ENCODE measurements at places on chromosomes 13 and 19.

- DNase-seq = no peak
Observed at GRCh38 chr13:23723471-23723870, 153.3 kb downstream of the TNFRSF19 start.

DNA sequence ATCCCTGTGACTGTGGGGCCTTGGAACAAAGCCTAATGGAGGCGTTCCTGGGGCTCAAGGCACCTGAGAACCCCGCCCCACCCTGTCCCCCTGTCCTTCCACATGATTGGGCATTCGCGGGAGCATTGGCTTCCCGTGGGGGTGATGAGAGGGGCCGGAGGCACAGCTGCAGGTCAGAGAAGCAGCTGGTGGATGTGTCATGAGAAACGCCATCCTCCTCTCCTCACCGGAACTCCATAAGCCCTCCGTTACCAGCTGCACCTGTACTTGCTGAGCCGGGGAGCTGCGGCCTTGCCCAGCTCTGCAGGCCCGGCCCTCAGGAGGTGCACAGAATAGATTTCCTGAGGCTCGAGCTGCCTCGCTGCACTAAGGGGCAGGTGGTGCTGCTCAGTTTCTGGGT is 42.0 kb downstream of the CAPN12 start:
- DNase-seq = no peak

DNA sequence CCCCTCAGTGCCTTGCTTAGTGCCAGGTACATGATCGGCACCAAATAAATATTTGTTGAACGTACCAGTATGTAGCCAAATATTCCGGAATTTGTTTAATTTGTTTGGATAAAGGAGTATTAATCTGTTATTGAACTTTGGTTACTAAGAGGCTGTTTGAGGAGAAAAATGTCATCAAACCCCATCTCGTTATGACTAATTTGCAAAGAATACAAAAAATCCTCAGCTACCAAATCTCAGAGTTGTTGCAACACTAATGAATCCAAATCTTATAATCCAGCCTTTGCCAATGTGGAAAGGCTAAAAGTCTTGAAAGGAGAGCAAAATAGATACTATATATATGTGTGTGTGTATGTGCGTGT is 79.5 kb downstream of the KLF5 start:
- no peak for DNase-seq

DNA sequence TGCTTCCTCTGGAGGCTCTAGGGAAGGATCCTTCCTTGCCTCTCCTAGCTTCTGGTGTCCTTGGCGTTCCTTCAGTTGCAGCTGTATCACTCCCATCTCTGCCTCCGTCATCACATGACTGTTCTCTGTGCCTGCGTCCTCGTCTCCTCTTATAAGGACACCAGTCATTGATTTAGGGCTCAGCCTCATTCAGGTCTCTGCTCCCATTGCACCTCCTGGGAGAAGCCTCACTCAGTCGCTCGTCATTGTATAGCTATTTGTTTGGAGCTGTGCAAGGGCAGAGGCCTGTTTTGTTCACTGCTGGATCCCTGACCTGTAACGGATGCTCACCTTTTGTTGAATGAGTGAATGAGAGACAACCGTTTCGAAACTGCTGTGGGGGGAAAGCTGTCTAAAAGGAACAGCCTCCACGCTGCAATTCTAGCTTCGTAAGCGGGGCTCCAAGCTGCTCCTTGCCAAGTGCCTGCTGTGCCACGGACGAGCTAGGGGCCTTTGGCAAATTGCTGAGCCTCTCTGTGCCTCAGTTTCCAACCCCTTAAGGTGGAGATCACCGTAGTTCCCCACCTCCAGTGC is 17.2 kb downstream of the BRSK1 start:
- no peak for DNase-seq

- no peak for DNase-seq
Observed at GRCh38 chr19:5103061-5103701, 134.3 kb downstream of the KDM4B start.

DNA sequence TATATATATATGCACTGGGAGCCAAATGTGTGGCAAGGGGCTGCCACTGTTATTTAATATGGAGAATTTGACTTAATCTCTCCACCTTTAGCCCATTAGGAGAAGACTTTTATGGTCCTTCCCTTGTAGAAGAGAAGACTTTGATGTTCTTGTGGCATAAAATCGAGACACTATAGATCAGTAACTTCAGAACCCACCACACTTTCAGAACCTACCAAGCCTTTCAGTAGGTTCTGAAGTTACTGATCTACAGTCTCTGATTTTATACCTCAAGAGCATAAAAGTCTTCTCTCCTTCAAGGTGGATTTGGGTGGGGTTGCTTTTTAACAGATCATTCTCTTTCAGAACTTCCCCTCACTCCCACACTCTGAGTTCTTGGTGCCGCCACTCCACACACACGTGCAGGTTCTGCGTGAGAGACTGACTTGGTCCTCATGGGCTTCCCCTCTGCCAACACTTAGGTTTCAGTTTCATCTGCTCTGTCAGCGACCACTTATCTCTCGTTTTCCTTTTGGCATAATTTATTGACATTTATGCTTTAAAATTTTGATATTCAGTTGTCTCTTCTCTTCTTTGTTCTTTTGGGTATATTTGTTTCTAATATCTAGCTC is 213.4 kb upstream of the PCDH17 start:
- DNase-seq = no peak

- DNase-seq = no peak
Observed at GRCh38 chr13:104553186-104553585, 1487.0 kb upstream of the SLC10A2 start.

DNA sequence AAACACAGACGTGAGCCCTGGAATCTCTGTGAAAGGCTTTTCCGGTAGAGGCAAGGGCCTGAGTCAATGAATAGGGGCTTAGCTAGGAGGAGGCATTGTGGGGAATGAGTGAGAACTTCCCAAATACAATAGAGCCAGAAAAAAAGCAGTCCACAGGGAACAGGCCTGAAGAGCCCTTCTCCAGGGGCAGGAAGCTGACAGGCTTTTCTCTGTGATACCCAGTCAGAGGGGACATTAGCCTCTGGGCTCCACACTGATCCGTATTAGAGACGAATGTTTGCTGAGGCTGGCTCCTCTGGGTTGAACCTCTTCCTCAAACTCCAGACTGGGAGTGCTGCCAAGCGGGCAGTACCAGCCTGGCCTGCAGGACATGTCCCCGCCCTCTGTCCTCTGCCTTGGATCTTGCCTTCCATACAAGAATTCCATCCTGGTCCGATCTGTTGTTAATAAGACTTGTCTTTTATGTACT is 2.3 kb downstream of the DHRS12 start:
- no peak for DNase-seq

DNA sequence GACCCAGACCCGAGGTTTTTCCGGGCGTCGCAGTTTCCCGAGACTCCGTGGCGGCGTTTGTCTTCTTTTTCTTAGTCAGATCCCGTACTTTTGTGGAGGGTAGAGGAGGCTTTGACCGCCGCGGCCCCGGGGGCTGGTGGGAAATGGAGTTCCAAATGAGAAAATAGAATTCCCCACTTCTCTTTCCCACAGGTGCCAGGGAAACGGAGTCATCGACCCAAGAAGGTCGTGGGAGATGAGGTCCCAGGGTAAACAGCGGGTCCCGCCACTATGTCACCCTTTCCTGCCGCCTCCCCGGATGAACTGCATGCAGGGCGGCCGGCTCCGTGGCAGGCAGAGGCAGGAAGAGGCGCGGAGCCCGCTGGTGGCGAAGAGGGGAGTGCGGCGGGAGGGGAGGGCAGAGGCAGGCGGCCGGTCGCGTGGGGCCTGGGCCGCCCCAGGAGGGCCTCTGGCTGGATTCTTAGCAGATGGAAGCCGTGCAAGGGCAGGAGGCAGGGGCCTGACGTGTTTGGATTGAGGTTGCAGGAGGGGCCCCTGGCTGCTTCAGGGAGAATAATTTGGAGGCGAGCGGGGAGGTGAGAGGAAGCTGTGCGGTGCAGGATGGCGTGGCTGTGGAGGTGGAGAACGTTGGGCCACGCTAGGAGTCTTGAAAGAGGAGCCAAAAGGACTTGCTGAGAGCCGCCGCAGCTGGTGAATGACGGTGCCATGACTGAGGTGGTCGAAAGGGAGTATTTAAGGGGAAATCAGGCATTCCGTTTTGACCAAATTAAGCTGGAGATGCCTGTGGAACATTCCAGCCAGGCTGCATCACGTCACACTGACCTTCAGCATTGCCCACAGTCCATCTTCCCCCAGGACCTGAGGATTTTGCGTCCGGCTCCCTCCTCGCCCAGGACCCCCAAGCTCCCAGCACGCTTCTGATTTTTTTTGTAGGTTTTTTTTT is 11.7 kb downstream of the CYTH2 start:
- DNase-seq = no peak

GRCh38 chr13:80450386-80450785 is 109.5 kb upstream of the SPRY2 start:
- no peak for DNase-seq

DNA sequence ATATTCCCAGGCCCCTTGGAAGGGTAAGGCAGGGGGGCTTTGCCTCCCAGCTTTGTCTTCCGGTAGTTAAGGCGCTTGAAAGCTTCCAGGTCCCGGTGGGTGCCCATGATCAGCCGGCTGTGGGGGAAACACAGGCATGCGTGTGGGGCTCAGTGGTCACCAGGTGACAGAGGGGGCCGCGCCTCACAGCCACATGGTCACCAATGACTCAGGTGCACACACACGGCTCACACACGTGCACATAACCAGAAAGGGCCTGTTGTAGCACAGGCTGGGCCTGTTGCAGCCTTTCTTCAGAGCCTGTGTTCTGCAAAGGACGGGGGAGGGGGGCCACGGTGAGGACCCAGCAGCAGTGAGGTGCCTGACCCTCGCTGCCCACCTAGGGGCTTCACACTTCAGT is 5.9 kb downstream of the NANOS3 start:
- no peak for DNase-seq

DNA sequence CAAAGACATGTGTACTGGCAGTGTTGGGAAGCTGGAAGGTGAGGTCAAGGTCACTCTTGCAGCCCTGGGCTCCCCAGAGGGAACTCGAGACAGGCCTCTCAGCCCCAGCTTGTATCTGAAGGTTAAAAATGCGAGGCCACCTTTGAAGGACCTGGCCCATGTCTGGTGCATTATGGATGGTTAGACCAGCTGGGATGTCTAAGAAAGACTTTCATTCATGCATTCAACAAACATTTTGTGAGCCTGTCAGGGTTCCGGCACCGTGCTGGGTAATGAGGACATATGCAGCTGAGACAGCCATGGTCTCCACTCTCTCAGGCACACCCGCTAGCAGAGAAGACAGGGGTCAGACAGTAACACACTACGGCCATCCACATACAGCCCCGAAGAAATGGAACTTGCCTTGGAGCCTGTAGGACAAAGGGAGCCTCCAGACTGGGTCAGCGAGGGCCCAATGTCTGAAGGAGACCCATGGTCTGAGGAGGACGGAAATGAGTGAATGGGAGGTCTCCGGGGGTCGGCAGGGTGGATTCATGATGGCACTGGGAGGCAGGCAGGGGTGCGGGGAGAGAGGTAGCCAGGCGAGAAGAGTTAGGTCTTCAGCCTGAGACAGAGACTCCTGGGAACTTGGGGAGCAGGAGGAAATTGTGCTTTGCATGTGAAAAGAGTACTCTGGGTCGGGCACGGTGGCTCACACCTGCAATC is 19.0 kb downstream of the VSTM2B start:
- DNase-seq = no peak

- DNase-seq = no peak
Observed at GRCh38 chr13:84609716-84610115, 727.4 kb upstream of the SLITRK1 start.

GRCh38 chr13:76773448-76774094 is 112.6 kb downstream of the KCTD12 start:
- no peak for DNase-seq

DNA sequence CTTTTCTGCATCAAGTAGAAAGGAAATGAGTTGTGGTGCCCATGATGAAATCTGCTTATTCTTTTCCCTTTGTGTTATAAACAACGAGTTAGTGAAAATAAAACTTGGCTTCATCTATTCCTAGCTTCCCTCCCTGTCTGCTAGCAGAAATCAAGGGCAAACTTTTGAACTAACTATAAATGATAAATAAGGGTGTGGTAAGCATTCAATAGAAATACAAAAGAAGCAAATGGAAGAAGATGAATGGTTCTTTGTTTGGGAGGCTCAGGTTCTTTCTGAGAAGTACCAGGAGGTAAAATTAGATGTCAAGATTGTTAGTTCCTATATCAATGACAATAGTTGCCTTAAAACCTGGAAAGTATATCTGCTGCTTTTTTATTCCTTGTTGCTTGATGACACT is 275.3 kb upstream of the PRR20A start:
- DNase-seq = no peak

- DNase-seq = peak; percentile 48
Observed at GRCh38 chr19:4660181-4660791, 9.9 kb downstream of the MYDGF start.

- DNase-seq = no peak
Observed at GRCh38 chr19:10662384-10663251, 8.5 kb downstream of the ILF3 start.

DNA sequence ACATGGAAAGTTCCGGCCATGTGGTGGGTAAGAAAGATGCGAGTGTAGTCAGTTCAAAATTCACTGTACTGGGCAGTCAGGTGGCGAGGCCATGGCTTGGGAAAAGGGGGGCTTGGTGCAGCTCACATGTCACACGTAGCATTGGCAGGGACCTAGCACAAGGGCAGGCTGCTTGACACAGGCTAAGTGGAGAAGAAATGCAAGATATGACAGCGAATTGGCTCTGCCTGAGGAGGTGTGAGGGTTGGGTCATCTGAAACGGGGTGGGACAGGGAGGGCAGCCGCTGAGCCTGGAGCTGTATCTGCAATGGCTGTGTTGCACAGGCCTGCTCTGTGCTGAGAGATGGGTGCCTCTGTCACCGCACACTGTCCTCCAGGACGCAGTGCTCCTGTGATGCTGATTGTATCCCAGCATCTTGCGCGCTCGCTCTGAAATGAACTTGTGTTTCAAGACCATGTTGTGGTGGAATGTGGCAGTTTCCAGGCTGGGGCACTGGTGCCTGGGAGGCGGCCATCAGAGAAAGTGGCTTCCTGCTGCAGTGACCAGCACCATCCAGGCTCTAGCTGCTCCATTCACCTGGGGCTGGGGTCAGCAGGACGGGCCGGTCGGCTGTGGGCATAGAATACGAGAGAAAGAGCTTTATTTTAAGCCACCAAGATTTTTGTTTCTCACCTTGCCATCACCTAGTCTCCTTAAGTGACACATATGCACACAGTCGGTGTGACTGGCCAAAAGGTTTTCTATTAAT is 70.3 kb downstream of the TEX29 start:
- no peak for DNase-seq

Measured in GM10248 (cell line).